Activated naive CD4-positive, alpha-beta T cell treated with anti-CD3 and anti-CD28 coated beads for 36 hours (primary cell): ENCODE measurements at places on chromosomes 6 and 20. TPM values are rescaled to one million over a fixed set of nuclear protein-coding genes. Genes with fewer than 3 reads are reported as not detected.

ZSCAN31 gene
- 0.62 TPM for total RNA-seq

WFDC10B gene
- total RNA-seq = not detected

SLC16A10 gene
- total RNA-seq = 8.1 TPM

C20orf144 gene
- 0.38 TPM for total RNA-seq

TULP1 gene
- total RNA-seq = not detected

BEND3 gene
- total RNA-seq = 2.6 TPM

KHDC3L gene
- total RNA-seq = not detected

ARMH2 gene
- total RNA-seq = not detected

IYD gene
- not detected for total RNA-seq

DNA sequence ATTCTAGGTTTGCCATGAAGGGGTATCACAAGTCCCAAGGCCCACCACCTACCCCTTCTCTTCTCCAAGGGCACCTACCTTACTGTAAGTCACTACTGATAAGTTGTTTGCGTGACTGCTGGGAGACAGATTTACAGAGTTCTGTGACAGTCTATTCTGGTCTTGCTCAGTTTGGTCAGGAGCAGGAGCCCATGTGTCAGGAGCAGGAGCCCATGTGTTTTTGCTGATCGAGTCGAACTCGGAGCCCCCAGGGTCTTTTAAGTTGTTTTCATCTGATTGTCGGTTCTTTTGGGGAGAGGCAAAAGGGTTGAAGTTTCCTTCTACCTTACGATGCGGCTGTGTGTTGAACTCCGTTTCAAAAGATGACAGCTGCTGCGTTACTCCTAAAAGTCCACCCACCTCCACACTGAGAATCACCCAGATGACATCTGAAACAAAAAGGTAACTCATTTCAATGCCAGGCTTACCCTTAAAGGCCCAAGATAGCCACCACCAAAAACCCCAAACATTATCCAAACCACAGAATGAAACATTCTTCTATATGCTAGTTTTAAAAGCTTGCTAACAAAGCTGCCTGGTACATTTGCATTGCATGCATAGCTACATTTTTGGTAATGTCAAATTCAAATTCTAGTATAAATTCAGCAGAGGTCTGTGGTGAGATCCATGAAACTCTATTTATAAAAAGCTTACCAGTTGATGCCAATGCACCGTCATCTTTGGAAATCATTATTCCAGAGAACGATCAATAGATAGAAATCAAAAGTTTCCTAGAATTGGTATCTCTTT is 50.5 kb upstream of the SPDEF start:
- DNase-seq = no peak

- no peak for DNase-seq
Observed at GRCh38 chr6:142530566-142530965, 228.8 kb downstream of the ADGRG6 start.

GRCh38 chr6:163507965-163508364 is 93.4 kb downstream of the QKI start:
- DNase-seq = no peak

DNA sequence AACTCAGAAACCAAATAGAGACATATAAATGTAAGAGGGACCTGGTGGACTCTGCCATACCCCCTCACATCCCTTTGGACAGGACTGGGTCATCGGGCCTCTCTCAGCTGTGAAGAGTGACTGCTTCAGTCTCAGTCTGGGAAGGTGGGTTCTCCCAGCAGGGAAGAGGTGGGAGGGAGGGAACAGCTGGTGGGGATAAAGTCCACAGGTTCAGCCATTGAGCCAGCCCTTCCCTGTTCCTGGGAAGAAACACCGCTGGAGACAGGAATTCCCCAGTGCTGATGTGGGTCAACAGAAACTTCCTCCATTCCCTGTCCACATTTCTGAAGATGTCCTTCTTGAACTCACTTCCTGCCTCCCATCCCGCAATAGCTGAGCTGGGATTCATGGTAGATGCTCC is 209.2 kb upstream of the PMEPA1 start:
- DNase-seq = no peak

- DNase-seq = no peak
Observed at GRCh38 chr6:22949967-22950366, 380.6 kb downstream of the HDGFL1 start.

DNA sequence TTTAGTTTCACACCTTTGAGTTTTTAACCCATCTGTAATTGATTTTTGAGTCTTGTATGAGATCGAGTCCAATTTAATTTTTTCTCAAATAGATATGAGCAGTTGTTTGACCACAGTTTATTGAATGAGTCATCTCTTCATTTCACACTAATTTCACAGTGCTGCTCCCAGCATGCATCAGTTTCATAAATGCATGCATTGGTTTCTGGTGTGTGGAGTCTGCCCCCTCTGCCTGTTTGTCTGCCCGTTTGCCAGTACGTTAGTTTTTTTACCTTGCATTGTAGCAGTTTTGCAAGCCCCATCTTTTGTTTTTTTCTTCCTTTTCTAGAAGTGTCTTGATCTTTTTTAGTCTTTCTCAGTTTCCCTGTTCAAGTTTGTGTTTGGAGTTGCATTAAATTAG is 11.9 kb downstream of the SLX4IP start:
- DNase-seq = peak; percentile 76

DNA sequence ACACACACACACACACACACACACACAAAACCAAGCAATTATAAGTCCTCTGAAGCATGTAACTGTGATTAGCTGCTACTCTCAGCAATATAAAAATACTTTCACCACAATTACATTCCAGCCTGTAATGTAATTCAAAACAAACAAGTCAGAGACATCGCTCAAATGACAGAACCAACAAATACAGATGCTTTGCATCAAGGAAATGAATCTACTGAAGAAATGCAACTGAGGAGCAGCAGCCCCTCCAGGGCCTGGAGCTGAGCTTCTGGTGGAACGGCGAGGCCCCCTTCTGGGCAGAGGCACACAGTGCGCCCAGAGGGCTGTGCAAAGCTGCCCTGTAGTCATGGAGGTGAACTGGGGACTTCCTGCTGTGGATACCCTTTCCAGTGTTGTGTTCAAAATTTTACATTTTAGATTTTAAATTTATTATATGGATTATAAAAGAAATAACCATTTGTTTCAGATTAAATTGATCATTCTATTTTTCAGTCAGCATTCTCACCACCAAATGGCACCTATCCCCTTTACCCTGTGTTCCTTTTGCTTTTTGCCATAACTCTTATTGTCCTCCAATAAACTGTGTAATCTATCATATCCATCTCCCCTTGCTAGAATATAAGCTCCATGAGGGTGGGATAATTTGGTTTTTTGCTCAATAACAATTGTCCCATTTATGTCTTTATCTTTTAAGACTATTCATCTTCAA is 23.2 kb downstream of the ADAT2 start:
- peak; percentile 76 for DNase-seq

DNA sequence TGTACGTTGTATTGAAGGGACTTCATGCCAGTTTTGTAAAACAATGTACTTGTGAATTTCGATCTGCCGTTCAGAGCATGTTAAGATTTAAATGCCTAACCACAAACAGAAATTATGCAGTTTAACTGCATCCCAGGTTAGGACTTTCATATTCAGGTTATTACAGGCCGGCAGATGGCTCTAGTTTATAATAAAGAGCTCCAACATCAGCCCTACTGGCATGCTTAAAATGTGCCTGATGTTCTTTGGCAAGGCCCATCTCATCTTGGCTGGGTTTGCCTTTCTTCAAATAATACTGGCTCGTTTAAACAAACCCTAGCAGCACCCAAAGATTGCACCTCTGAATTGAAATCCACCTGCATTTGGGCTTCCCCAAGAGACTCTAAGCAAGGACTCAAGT is 169.3 kb upstream of the RIN2 start:
- DNase-seq = no peak

DNA sequence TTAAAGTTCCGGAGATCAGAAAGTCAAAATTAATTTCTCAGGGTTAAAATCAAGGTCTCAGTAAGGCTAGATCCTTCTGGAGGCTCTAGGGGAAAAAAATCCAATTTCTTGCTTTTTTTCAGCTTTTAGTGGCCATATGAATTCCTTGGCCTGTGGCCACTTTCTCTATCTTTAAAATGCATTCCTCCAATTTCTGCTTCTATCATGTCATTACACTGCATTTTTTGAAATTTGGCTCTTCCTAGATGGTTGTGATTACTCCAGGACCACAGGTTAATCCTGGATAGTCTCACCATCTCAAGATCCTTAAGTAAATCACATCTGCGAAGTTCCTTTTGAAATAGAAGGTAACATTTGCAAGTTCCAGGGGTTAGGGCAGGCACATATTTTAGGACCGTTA is 1294.9 kb upstream of the CITED2 start:
- DNase-seq = no peak

DNA sequence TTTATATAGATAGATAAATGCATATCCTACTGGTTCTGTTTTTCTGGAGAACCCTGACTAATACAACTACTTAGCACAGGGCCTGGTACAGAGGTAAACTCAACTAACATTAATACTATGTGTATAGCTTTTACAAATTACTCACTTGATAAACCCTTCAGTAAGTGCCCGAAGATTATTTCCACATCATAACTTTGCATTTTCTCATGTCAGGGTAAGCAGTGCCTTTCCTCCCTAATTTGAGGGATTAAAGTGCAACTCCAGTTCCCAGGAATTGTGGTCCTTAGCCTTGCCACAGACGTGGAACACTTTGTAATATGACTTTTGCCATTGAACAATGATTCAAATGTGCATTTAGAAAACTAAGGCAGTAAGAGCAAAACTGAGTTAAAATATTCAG is 147.5 kb upstream of the SMLR1 start:
- no peak for DNase-seq

- no peak for DNase-seq
Observed at GRCh38 chr6:89462503-89462902, 29.6 kb downstream of the ANKRD6 start.

DNA sequence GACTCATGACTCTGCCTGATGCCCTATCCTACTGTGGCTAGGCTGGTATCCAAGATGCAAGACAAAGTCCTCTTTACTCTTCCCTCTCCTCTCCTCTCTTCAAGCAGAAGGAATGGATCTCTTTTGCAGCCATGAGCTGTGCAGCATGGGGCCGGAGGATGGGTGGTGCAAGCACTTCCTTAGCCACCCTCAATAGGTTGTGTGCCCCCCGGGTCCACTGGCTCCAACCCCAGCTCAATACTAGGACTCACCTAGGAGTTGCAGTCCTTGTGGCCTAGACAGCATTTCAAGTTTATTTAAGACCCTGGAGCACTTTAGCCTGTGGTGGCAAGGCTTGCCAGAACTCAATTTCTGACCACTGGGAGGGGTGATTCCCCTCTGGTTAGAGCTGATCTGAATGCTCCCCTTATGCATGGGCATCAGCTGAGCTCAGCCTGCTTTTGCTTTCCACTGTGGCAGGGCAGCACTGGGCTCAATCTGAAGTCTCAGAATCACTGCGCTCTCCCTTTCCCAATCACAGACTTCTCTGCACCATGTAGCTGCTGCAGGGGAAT is 29.0 kb upstream of the GRM4 start:
- no peak for DNase-seq

DNA sequence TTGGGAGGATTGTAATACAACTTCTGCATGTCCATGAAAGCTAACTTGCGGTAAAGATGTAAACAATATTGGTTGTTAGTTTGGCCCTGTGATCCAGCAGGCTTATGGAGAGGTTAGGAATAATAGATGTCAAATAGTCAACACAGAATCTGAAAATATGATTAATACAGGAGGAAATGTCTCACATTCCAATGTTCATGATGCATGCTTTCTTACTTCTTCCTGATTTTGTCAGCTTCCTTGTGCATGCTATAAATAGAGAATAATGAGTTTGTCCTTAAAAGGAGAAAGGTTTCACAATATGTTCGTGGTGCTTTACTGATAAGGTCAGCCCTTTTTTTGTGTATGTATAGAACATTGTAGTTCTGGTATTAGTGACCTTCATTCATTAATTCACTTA is 136.7 kb downstream of the MMUT start:
- no peak for DNase-seq

GRCh38 chr20:26276554-26277210 is 580.0 kb upstream of the ZNF337 start:
- DNase-seq = no peak

GRCh38 chr6:122995921-122996793 is at the start of gene CLVS2:
Gene CLVS2, plus strand, starts transcription at chr6:122996235. Its CDS starts 1,543 bp downstream, at chr6:122997778.
- DNase-seq = no peak

GRCh38 chr20:13149371-13150105 is 71.5 kb upstream of the ISM1 start:
- no peak for DNase-seq

- no peak for DNase-seq
Observed at GRCh38 chr6:5068153-5068751, 16.9 kb upstream of the PPP1R3G start.

GRCh38 chr6:1479095-1479494 is 89.7 kb downstream of the FOXF2 start:
- no peak for DNase-seq

GRCh38 chr20:22531056-22531615 is 53.2 kb downstream of the FOXA2 start:
- no peak for DNase-seq

DNA sequence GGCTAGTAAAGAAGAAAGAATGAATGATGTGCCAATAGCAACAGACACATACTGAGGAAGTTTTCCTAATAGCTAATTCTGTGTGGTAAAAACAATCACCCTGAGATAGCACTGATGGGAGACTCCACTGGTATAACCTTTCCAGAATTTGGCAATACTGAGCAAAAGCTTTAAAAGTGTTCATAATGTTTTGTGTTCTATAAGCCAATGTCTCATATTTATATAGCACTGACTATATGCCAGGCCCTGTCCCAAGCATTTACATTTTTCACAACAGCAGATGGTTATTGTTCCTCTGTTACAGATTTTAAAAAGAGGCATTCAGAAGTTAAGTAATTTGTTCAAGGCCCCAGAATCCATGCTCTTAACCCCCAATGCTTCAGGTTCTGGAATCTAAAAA is 108.0 kb upstream of the DST start:
- DNase-seq = no peak

DNA sequence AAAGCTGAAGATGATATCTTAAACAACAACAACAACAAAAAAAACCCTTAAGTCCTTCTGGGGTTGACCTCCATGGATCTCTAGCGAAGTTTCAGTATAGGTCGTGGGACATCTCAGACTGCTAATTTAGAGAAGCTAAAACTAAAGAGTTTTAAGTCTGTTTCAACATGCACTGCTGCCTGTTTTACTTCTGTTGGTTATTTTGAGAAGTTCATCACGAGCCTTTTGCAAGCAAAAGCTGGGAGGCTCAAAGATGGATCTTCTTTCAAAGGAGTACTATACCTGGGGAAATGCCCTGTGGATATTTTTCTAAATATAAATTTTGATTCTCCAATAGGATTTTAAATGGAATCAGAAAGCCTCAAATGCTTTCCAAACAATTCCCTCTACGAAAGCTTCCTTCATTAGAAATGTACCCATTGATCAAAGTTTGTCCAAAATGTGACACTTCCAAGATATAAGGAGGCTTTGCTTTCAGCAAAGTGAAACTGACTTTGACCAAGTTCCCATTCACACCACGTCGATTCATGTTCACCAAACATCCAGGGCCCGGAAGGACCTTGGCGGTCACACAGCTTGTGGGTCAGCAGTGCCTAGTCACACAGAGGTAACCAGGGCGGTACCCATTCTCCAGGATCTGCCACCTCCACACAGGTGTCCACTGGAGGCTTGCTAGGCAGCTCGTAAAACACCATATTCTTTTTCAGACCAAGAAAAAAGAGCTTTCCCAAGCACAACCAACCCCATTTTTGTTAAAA is 94.7 kb upstream of the QKI start:
- DNase-seq = no peak

- no peak for DNase-seq
Observed at GRCh38 chr6:82917346-82918064, 148.1 kb downstream of the UBE3D start.

GRCh38 chr6:43082806-43083655 is 6.9 kb downstream of the PTK7 start:
- no peak for DNase-seq

GRCh38 chr6:84582997-84583396 is 181.4 kb downstream of the TBX18 start:
- no peak for DNase-seq

GRCh38 chr20:10359621-10360040 is 74.4 kb downstream of the MKKS start:
- DNase-seq = no peak
